Cardiac fibroblast (primary cell): ENCODE measurements at places on chromosomes 5 and 9.
A peak's percentile ranks its signal among the peaks of the same experiment; 100 is the strongest.

GRCh38 chr5:74492230-74492629 is 148.3 kb downstream of the ENC1 start:
- no peak for DNase-seq

GRCh38 chr5:179315356-179315890 is 29.8 kb downstream of the ADAMTS2 start:
- DNase-seq: no peak

DNA sequence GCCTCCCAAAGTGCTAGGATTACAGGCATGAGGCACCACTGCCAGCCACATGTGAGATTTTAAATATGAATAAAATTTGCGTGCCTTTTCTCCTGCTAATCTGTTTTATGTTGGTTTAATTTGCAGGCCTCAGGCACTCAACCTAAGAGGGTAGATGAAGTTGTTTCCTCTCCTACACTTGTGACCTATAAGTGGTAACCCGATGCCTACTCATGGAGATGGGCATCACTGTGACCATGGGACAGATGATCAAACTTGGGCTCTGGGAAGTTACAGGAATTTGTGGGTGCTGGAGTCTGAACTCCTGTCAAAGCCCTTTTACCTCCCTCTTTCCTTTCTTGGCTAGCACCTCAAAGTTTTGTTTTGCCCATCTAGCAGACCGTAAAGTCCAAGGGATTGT is 1.1 kb downstream of the SLC28A3 start:
- DNase-seq: no peak

GRCh38 chr5:15791859-15792258 is 291.9 kb downstream of the FBXL7 start:
- DNase-seq: peak; percentile 43

GRCh38 chr9:16553869-16554540 is 316.5 kb downstream of the BNC2 start:
- DNase-seq: peak; percentile 87

- DNase-seq: no peak
Observed at GRCh38 chr9:136996361-136997292, at the start of gene CLIC3. Gene CLIC3, minus strand, starts transcription at chr9:136996568. Its CDS starts 25 bp downstream, at chr9:136996543.

- peak; percentile 17 for DNase-seq
Observed at GRCh38 chr5:128174951-128175350, 91.4 kb downstream of the SLC12A2 start.

GRCh38 chr9:133975511-133975910 is 16.6 kb downstream of the VAV2 start:
- no peak for DNase-seq

DNA sequence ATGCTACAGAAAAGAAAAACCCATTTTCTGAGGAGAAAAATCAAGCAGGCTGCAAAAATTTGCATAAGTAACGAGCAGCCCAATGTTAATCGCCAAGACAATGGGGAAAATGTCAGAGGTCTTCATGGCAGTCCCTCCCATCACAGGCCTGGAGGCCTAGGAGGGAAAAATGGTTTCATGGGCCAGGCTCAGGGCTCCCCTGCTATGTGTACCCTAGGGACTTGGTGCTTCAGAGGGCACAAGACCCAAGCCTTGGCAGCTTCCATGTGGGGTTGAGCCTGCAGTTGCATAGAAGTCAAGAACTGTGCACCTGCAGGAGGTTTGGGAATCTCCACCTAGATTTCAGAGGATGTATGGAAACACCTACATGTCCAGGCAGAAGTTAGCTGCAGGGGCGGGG is 10.4 kb downstream of the CAAP1 start:
- DNase-seq: no peak

- DNase-seq: peak; percentile 34
Observed at GRCh38 chr9:81772144-81772543, 82.8 kb upstream of the TLE1 start.

- DNase-seq: no peak
Observed at GRCh38 chr5:143657647-143658285, 154.2 kb upstream of the HMHB1 start.
